ENCODE measurements at places on chromosomes 1 and 21.
A peak's percentile ranks its signal among the peaks of the same experiment; 100 is the strongest.

- no peak for DNase-seq
Measured at GRCh38 chr1:32869923-32870614, 643 bp downstream of the FNDC5 start.

DNA sequence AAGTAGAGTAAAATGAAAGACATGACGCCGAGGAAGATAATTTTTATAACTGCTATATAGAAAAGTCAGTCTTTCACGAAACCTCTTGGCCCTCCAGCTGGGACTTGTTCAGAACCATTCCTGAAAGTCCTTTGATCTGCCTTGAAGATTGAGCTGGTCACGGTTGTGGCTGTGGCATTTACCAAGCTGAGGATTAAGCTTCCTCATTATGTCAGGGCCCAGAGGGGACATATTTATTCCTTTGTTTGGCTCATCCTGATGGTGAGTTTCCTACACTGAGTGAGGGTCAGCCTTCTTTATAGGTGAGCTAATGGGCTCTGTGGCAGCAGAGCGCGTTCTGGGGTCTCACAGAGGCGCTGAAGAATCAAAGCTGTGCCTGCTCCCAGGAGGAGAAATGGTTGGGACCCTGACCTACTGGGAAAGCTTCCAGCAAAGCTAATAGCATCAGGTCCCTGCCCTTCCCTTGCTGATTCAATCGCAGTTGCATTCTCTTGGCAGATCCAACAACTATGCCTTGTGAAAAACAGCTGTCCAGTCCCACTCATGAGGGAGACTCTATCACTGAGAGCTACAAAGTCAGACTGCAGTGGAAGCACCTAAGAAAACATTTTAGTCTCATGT, 43.2 kb upstream of the PBX1 start:
- DNase-seq = no peak

DNA sequence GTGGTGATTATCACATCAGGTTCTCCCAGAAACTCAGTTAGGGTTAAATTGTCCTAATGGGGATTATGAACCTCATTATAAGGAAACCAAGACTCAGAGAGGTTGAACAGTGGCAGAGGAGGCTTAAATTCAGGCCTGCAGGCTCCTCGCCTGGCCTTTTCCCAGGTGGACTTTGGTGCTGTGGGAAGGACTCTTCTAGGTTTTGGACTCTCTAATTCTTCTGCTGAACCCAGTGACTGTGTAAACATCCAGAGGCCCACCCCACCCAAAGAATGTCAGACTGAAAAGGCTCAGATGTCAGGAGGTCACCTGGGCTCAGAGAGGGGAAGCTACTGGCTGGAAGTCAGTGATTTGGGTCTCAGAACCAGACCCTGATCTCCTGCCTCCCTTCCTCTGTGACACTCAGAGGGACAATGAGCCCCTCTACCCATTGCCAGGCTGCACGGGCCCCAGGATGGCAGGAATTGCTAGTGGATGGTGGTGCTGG, 2.5 kb downstream of the ZNF362 start:
- no peak for DNase-seq

DNA sequence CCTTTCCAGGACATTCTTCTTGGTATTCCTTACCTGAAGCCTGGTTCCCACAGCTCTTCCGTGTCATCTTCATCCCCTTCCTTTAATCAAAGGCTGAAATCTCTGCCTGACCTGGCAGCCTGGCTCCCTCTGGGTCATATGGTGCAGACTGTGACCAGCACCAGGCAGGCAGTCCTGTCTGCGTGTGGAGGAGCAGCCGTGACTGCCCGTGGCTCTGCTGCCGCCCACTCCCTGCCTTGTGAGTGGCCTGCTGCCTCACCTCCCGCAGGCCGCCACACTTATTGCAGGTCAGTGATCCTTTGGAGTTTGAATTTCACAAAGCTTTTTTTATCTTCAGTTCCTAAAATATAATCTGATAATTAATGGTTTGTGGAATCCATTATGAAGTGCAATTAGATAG, 36.2 kb upstream of the EPHA8 start:
- no peak for DNase-seq

GRCh38 chr1:55820501-55820900, 605.3 kb upstream of the USP24 start:
- DNase-seq = no peak

- DNase-seq = no peak
Measured at GRCh38 chr1:64133036-64133435, 70.4 kb upstream of the UBE2U start.

DNA sequence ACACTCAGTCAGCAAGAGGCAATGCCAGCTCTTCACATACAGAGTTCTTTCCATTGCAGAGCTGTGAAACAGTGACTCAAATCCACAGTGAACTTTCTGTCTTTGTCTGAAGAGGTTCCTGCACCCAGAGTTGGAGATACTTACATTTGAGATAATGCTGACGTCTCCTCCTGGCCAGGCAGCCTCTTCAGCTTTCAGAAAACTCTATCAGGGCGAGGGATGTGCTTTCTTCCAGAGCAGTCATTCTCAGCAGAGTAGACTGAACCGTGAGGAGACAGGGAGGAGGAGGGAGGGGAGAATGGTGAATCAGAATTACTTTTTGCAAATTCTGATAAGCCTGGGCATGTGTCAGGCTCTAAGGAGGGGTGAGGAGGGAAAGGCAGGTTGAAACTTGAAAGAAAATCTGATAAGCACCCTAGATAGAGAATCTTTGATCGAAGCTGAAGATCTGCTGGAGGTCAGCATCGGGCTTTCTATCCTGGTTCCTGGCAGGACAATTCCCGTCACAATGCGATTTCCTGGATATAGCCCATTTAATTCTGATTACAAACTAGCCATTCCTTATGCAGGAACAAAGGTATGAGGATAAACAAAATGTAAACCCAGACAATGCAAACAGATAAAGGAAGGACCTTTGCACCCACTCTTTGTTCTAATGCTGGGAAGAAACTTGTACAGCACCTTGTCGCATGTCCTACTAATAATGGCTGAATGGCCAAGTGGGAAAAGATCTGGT, 18.9 kb upstream of the NID1 start:
- no peak for DNase-seq

DNA sequence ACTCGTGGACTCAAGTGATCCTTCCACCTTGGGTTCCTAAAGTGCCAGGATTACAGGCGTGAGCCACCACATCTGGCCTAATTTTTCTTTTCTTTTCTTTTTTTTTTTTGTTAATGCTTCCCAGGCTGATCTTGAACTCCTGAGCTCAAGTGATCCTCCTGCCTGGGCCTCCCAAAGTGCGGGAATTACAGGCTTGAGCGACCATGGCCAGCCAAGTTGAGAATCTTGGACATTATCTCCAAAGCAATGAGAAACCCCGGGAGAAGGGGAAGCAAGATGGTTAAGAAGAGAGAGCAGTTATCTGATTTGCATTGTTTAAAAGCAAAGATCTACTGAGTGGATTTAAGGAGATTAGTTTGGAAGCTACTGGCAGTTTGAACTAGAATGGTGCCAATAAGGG, 9.1 kb downstream of the HIPK1 start:
- DNase-seq = no peak

DNA sequence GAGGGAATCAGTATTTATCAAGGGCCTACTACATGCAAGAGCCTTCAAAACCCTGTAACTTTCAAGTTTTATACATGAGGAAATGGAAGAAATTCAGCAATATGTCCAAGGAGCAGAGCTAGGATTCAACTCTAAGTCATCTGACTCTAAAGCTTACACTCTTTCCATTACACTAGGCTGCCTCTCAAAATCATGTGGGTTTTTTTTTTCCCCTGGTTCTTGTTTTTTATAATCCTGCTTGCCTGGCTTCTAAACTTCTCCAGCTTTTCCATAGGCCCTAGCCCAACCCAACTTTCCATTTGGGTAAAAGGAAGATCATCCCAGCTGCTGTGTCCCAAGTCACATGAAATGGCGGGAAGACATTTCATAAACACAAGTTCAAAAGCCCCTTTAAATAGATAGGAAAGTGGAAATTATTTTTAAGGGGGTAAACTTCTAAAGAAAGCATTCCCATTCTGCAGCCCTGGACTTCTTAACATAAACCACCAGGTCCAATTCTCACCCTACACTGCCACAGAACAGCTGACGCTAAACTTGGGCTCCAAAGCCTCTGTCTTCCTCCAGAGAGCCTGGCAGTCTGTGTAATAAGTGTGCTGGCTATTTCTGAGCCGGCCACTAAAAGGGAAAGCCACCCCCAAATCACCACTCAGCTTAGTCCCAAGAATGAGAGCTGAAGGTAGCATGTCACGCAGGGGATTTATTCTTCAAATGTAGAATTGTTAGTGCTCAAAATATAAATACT, 46.9 kb downstream of the ITPKB start:
- no peak for DNase-seq

GRCh38 chr1:5227114-5227513, 572.7 kb downstream of the AJAP1 start:
- DNase-seq = no peak

GRCh38 chr1:153963030-153963849, at the start of gene SLC39A1:
SLC39A1 (minus strand) TSS chr1:153963537; CDS start chr1:153962715, 822 bp downstream.
- DNase-seq = peak; percentile 90

- DNase-seq = no peak
Measured at GRCh38 chr1:39344394-39345154, 140.1 kb downstream of the MACF1 start.

GRCh38 chr21:33123374-33124123, 53.6 kb downstream of the OLIG1 start:
- DNase-seq = no peak

GRCh38 chr1:93851327-93851712, 27.7 kb downstream of the DNTTIP2 start:
- no peak for DNase-seq

DNA sequence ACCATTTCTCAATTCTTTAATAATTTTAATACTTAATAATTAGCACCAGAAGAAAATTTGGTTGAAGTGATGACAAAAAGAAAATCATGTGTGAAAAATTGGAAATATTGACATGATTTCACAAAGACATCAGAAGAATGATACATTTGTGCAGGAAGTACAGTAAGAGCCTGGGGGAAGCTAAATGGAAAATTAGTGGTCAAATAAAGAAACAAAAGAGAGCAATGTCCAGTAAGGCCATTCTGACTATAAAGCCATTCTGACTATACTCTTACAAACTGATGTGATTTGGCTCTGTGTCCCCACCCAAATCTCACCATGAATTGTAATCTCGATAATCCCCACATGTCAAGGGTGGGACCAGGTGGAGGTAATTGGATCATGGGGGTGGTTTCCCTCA, 48.6 kb upstream of the KCNE1 start:
- DNase-seq = no peak

- DNase-seq = no peak
Measured at GRCh38 chr1:183075861-183076260, 52.6 kb downstream of the LAMC1 start.

- no peak for DNase-seq
Measured at GRCh38 chr1:64822621-64823020, 77.7 kb downstream of the RAVER2 start.

GRCh38 chr1:85465099-85465785, at the start of gene DDAH1:
DDAH1 (minus strand) TSS chr1:85465159; CDS start chr1:85465045, 114 bp downstream.
- DNase-seq = peak; percentile 34

DNA sequence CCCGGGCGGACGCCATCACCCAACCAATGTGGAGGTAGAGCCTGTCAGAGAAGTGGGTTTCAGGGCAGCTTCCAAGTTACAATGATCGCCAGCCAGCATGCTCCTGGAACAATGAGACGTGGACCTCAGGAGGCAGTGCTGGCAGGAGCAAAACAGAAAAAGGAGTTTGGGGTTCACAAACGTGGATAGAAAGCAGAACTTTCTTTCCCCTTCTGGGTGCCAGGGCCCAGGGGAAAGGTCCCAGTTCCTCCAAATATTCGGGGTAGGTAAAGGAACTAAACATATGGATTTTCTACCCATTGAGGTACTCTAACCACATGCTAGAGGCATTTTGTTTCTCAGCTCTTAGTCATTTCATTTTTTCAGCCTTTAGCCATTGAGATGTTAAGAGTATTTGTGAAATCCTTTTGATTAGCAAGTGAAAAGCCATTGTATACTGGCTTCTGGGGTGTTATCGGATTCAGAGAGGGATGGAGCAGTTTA, 488.4 kb upstream of the ADGRL2 start:
- no peak for DNase-seq

DNA sequence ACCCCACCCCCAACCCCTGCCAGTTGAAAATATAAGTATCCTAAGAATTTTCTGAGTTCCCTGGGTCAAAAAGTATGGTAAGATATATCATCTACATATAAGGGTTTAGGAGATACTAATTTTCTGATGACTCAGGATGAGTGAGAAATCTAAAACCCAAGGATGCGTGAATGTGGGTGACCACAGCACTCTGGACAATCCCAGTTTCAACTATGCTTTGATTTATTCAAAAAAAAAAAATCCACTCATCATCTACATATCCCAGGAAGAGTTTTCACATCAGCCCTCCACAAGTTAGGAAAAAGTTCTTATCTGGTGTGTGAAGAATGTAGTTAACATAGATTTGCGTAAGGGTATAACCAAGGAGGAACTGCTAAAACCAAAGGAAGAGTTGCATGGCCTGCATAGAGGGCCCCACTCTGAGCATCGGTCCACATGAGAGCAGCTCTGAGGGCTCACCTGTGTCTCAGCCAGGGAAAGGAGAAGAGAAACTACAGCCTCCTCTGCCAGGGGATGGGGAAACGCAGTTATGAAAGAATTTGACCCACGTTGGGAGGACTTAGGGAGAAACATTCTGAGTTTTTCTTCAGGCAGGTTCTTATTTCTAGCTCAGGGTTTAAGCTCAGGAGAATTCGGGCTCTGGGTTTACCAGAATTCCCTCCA, 18.8 kb downstream of the LAMB3 start:
- no peak for DNase-seq

DNA sequence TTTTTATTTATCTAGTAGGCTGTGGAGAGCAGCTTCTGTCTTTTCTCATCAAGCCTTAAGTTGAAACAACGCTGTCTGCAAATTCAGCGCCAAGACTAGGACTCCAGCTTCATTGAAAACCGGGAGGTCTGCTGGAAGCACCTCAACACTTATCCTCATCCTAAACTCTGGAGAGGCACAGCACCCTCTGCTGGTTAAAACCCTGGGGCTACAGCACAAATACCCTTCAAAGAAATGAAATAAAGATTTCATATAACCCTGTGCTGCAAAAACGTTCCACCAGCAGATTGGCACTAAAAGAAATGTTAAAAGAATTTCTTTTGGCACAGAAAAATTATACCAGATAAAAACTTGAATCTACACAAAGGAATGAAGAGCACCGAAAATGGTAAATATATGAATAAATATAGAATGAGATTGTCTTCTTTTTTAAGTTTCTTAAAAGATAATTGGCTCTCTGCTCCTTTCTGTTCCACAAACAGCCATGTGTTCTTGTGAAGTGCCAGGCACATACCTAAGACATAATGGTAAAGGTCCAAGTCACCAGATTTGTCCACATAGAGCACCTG, 227.7 kb upstream of the SAMSN1 start:
- DNase-seq = no peak
